ENCODE measurements at places on chromosomes 1 and 21. TPM values are rescaled to one million over a fixed set of nuclear protein-coding genes. Genes with fewer than 3 reads are reported as not detected.

- DNase-seq: no peak
Measured at GRCh38 chr1:230128569-230129285, 61.7 kb downstream of the GALNT2 start.

GRCh38 chr1:193754732-193755427, 568.5 kb upstream of the B3GALT2 start:
- peak; percentile 47 for DNase-seq

DNA sequence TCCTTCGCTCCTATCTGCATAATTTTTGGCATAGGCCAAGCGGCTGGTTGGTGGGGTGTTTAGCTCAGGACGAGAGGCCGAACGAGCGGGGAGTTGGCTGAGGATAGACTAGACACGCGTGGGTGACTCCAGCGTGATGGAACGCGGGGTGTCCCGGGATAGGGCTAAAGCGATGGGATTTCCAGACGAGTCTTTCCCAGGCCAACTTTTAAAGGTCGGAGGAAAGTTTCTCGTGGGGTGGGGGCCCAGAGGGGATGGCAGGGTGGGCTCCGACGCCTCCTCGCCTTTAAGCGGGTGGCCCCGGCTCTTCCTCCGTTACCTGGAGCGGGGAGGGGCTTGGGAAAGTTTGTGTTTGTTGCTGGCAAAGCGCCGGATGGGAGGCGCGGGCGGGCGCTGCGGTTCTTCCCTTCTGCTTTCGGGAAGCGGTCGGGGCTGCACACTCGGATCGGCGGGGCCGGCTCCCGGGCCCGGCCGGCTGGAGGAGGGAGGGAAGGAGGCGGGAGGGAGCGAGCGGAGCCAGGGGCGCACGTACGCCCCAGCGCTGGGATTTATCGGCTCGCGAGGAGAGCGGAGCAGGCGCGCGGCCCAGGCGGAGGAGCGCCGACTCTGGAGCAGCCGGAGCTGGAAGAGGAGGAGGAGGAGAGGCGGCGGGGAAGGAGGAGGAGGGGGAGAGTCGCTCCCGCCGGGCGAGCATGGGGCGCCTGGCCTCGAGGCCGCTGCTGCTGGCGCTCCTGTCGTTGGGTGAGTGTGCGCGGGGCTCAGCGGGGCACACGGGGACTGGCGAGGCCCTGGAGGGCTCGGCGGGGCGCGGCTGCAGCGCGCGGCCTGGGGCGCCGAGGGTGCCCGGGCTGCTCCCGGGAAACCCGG, at the start of gene PTGFRN:
Gene PTGFRN (plus strand): TSS at position 405 of the 867 bp plus-strand sequence. CDS start 288 bp downstream, at position 693.
- DNase-seq: peak; percentile 88

GRCh38 chr1:229093609-229094336, 177.1 kb upstream of the RAB4A start:
- DNase-seq: peak; percentile 97

DNA sequence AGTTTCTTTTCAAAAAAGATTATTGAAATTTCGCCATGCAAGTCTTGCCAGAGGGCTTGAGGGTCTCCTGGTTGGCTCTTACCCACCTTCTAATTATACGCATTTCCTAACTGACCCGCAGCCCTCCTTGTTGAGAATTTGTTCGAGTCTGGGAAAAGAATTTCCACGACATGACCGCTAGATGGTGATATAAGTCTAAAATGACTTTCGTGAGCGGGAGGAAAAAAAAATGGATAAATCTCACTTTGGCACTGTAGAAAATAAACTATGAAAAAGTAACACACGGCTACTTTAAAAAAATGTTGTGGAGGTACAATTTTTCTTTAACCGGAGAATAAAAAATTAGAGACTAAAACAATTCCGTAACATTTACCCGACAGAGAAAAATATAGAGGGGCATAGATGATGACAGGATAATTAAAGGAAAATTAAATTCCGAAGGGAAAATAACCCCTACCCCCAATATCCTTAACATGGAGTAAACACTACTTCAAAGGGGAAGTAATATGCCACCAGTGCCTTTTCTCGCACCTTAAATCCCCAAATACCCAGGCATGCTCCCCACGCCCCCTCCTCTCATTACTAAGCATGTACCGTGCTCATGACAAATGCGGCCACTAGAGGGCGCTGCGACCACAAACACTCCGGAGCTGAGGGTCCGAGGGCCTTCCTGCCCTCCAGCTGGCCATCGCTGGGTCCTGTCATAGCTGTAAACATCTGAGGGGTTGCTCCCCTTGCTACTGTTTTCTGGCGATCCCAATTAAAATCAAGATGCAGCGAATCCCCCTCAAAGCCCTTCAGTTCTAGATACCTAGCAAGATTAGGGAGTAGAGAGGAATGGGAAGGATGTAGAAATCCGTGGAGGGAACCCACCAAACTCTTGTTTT, 266.9 kb downstream of the ASTN1 start:
- peak; percentile 89 for DNase-seq

GRCh38 chr1:190578017-190578416, 100.4 kb upstream of the BRINP3 start:
- DNase-seq: no peak

DNA sequence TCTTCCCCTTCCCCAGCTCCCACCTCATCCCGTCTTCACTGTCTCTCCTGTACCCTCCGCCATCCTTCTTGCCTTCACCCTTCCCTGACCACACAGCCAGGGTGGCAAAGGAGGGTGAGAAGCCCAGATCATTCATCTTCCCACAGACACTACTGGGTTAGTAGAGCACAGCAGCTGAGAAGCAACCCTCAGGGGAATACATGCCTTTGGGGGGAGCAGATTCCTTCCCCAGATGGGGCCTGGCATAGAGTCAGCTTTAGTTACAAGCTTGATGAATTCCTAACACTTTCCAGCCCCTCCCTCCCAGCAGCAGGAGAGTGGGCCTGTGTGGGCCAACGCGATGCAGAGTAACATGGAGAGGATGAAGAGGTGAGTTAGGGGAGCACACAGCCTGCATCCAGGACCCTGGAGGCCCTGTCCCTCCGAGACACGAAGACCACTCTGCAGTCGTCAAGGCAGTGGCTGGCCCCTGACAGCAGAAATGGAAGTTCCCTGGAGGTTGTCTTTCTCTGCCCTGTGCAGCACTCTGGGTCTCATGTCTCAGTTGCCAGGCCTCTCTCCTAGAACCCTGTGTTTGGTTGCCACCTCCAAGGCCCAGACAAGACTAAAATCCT, 8.8 kb upstream of the BTG2 start:
- no peak for DNase-seq

- no peak for DNase-seq
Measured at GRCh38 chr1:209621741-209622655, 30.2 kb downstream of the LAMB3 start.

DNA sequence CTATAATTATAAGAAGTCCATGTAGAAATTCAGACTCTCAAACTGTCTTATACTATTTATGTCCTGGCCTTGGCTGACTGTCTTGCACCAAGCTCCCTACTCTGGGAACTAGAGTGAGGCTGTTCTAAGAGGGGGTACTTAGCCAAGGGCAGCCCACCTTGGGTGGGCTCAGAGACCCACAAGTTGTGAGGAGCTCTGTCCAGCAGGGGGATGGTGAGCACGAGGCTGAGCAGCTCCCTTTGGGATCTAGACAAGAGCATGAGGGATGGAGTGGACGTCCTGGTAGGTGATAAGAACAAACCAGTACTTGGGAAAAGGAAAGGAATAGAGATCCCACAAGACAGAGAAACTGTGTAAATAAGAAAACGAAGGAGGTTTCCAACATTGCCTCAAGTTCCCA, 127.1 kb upstream of the SLC44A3 start:
- peak; percentile 58 for DNase-seq

- peak; percentile 27 for DNase-seq
Measured at GRCh38 chr1:162292422-162292849, 84.2 kb downstream of the SPATA46 start.

DNA sequence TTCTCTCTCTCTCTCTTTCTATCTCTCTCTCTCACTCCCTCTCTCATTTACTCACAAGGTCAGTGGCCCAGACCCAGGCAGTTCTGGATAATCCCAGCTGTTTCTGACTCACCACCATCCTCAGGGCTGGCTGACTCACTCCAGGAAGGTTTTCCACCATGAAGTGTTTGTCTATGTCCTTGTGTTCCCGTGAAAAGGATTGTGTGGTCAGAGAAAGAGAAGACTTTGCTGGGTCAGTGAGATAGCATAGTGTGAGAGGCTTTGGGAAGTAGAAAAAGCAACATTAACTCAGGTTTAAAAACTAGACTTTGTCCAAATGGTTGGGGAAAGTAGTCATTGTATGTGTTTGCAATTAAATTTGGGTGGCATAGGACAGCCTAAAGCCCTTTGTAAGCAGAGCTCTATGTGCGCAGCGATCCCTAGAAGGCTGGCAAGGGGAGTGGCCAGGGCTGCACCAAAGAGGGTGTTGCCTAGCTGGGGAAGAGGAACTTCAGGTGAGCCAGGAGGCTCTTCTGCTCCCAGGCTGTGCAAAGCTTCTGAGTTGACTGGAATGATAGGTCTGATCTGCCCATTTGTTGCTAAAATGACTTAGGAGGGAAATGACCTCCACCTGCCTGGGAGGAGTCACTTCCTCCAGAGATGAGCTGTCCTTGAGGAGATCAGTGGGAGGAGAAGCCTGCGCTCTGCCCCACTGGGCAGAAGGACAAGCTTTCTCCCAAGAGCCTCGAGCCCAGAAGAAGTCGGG, 4.9 kb upstream of the CAPN2 start:
- DNase-seq: peak; percentile 35

- no peak for DNase-seq
Measured at GRCh38 chr21:25097648-25098047, 509.6 kb downstream of the MRPL39 start.

- DNase-seq: no peak
Measured at GRCh38 chr1:171595324-171595723, 26.7 kb upstream of the MYOCOS start.

DNA sequence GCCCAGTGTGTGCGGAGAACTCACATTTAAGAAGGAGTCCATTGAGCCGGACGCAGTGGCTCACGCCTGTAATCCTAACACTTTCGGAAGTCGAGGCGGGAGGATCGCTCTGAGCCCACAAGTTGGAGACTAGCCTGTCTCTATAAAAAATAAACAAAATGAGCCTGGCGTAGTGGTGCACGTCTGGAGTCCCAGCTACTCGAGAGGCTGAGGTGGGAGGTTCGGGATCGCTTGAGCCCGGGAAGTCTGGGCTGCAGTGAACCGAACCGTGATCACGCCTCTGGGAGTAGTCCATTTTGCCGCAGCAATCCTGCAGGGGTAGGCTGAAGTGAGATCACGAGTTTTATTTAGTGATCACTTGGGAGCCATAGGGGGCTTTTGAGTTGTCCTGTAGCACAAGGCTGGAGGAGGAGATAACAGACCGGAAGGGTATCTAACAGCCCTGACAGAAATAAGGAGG, 497 bp upstream of the FUCA1 start:
- DNase-seq: peak; percentile 13

GRCh38 chr1:66330722-66331141, 203.2 kb upstream of the SGIP1 start:
- DNase-seq: no peak

GRCh38 chr1:199856216-199856780, 171.2 kb upstream of the NR5A2 start:
- DNase-seq: peak; percentile 33

RYR2 gene
- 6.7 TPM for total RNA-seq

PRAMEF8 gene
- total RNA-seq: not detected

SELL gene
- total RNA-seq: not detected

DIP2A gene
- 34.4 TPM for total RNA-seq

SH3BP5L gene
- 26.1 TPM for total RNA-seq

CLCA1 gene
- not detected for total RNA-seq

ACTN2 gene
- total RNA-seq: 1.9 TPM

LRRIQ3 gene
- total RNA-seq: 0.16 TPM

ATP6V1G3 gene
- not detected for total RNA-seq

TESK2 gene
- 14.0 TPM for total RNA-seq

ATAD3B gene
- 63.4 TPM for total RNA-seq

SPRR2E gene
- total RNA-seq: not detected

RORC gene
- 1.6 TPM for total RNA-seq

LRRC3 gene
- 6.8 TPM for total RNA-seq

LIPI gene
- total RNA-seq: not detected

MROH9 gene
- not detected for total RNA-seq
